ENCODE measurements at places on chromosomes 16 and 17. TPM values are rescaled to one million over a fixed set of nuclear protein-coding genes. Genes with fewer than 3 reads are reported as not detected.

Gene SEC14L5
- total RNA-seq, result 2.8 TPM

Gene TPSD1
- total RNA-seq, result 0.66 TPM

Gene CCL3
- total RNA-seq, result 1.3 TPM

Gene PYY
- not detected for total RNA-seq

Gene VWA3A
- 0.33 TPM for total RNA-seq

Gene SLC16A3
- total RNA-seq, result 29.2 TPM

Gene CLUH
- total RNA-seq, result 42.6 TPM

Gene MNT
- 14.8 TPM for total RNA-seq

Gene PIK3R6
- total RNA-seq, result 2.5 TPM

Gene CHP2
- total RNA-seq, result 0.49 TPM

Gene RPS15A
- 1,592 TPM for total RNA-seq

Gene CFDP1
- 110 TPM for total RNA-seq

Gene ZFP3
- 11.7 TPM for total RNA-seq

Gene CD79B
- total RNA-seq, result 0.77 TPM

Gene LPO
- 0.44 TPM for total RNA-seq

Gene C16orf96
- total RNA-seq, result 0.38 TPM

Gene NPIPA3
- total RNA-seq, result 1.0 TPM

Gene KRTAP3-1
- not detected for total RNA-seq

Gene TBX21
- 1.5 TPM for total RNA-seq

Gene LRRC46
- total RNA-seq, result 0.16 TPM

Gene KRTAP4-4
- total RNA-seq, result not detected

Gene MPDU1
- 68.1 TPM for total RNA-seq

Gene DPEP3
- total RNA-seq, result not detected

Gene MAZ
- total RNA-seq, result 112 TPM

Gene PRSS36
- not detected for total RNA-seq

Gene HOXB7
- total RNA-seq, result not detected

Gene CBX2
- 13.8 TPM for total RNA-seq

Gene ITGB3
- 18.4 TPM for total RNA-seq

Gene KRTAP4-3
- not detected for total RNA-seq

Gene SOX15
- total RNA-seq, result 3.2 TPM

Gene SCIMP
- total RNA-seq, result 0.77 TPM

Gene WNK4
- total RNA-seq, result 0.33 TPM

Gene CHST5
- 1.6 TPM for total RNA-seq

Gene ARHGDIG
- 10.5 TPM for total RNA-seq

Gene MRPL58
- total RNA-seq, result 25.1 TPM

Gene HSD17B2
- 34.0 TPM for total RNA-seq

Gene HOXB9
- total RNA-seq, result not detected

Gene SECTM1
- total RNA-seq, result 6.6 TPM

Gene KRT23
- total RNA-seq, result 9.0 TPM

Gene MYH1
- 3.8 TPM for total RNA-seq

Gene ALOX12
- total RNA-seq, result 0.60 TPM

Gene CHST4
- 0.44 TPM for total RNA-seq

Gene USP6
- total RNA-seq, result 0.82 TPM

Gene ATP2C2
- 2.1 TPM for total RNA-seq

Gene SLC38A8
- 6.6 TPM for total RNA-seq

Gene CSF3
- not detected for total RNA-seq

Gene ACE
- total RNA-seq, result 20.3 TPM

Gene SCNN1B
- 0.66 TPM for total RNA-seq

Gene STH
- not detected for total RNA-seq

Gene TAT
- total RNA-seq, result not detected

Gene GFAP
- 90.3 TPM for total RNA-seq

Gene FN3K
- total RNA-seq, result 19.8 TPM

Gene PLK1
- 9.0 TPM for total RNA-seq

Gene DNAAF8
- total RNA-seq, result 0.71 TPM

Gene COIL
- total RNA-seq, result 31.0 TPM

Gene BCL6B
- 5.4 TPM for total RNA-seq

Gene CYTH1
- 86.8 TPM for total RNA-seq

Gene CIBAR2
- total RNA-seq, result 0.77 TPM

Gene NOG
- total RNA-seq, result 10.2 TPM
